ENCODE measurements at places on chromosomes 5 and 9.

GRCh38 chr5:75010838-75011237, 41.5 kb downstream of the GCNT4 start:
- no peak for DNase-seq

GRCh38 chr9:92098638-92099037, 16.6 kb downstream of the SPTLC1 start:
- no peak for DNase-seq

- no peak for DNase-seq
Measured at GRCh38 chr5:160641405-160641804, 210.6 kb downstream of the ATP10B start.

GRCh38 chr5:17257705-17258273, 40.4 kb downstream of the BASP1 start:
- no peak for DNase-seq

DNA sequence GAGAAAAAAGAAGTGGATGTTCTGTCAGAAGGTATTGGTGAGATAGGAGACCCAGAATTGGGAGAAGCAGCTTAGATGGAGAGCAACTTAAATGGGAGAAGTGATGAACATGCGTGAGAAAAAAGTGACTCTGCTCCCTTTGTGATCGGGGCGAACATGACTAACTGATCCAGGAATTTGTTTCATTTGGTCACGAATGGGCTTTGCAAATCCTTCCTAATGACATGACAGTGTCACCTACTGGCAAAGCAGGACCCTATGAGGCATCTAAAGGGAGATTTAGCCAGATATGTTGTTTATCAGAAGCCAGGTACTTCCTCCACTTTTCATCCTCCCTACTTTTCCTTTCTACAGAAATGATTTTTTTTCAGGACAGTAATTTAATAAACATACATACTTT, 787.4 kb upstream of the RGMB start:
- DNase-seq = no peak

DNA sequence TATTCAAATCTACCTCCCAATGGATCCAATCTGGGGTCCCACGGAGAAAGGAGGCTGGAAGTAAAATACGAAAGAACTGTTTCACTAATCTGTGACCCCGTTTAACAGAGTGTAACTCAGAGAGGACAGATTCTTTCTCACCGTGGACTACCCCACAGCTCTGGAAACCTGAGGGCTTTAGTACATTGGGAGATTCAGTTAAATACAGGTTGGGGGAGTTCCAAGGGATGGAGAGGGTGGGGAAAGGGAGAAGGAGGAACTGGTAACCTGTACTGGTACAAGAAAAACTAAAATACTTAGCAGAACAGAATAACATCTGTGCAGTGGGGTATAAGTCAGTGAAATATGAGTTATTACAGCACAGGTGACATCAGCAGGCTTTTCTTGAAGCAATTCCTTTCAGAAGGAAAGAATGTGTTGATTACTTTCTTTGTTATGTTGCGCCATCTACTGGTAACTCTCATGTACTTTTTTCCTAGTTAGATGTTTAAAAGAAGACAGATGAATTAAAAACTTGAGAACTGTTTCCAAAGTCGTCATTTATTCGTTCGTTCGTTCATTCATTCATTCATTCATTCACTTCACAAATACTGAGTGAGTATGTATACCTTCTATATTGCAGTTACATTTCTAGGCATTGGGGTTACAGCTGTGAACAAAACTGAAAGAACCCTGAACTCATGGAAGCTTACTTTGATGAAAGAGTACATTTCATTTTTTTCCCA, 30.0 kb upstream of the STOM start:
- peak; percentile 72 for DNase-seq

- no peak for DNase-seq
Measured at GRCh38 chr9:115063058-115063845, 54.7 kb downstream of the TNC start.

- DNase-seq = no peak
Measured at GRCh38 chr5:171388816-171389168, 1.1 kb downstream of the NPM1 start.

DNA sequence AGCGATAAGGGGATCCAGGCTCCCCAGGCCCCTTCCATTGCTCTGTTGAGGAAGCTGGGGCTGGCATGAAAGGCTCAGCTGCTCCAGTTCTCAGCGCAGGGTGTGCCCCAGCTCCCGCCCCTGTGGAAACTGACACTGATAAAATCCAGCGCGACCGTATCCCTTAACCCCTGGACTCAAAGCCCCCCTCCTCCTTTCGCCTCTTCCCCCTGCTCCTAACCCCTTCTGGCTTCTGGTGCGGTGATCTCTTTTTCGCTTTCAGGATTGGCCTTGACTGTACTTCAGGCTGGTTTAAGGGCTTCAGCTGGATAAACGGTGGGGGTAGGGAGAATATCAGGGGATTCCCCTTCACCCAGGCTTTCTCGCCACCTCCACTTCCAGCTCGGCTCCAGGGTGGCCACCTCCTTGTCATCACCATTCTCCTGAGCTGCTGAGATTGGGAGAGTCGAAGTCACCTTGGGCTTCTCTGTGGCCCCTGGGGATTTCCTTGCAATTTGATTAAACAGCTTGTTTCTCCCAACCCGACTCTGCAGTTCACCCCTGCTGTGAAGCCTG, 843 bp downstream of the BSPRY start:
- DNase-seq = peak; percentile 14

DNA sequence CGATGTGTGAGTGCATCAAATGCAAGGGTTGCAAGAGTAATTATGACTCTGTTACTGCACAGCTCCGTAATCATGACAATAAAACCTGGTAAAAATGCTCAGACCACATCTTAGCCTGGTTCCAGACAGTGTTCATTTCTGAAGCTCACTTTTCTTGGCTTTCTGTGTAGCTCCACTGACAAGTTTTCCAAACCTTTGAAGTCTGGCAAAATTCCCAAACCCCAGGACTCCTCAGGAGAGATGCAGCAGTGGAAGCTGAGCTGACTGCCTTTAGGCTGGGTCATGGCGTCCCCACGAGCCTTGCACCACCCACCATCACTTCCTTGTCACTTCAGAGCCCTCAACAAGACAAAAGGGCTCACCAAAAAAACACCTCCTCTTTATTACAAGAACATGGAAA, 131.6 kb upstream of the TAS2R1 start:
- DNase-seq = no peak

- no peak for DNase-seq
Measured at GRCh38 chr9:110912419-110913291, 125.6 kb downstream of the LPAR1 start.

DNA sequence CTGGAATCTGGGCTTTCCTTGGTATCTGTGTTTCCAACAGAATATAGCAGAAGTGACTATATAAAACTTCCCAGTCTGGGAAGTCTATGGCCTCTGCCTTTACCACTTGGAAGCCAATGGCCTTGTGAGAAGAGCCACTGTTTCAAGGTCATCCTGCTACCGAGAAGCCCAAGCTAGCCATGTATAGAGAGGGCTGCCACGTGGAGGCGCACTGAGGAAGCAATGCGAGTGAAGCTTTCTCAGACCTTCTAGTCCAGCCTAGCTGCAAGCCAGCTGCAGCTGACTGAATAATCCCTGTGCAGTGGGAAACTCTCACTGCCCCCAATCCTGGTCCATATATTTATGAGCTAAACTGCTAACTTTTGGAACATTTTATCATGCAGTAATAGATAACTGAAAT, 661.8 kb upstream of the RIOK2 start:
- DNase-seq = no peak

GRCh38 chr9:115730396-115730795, 423.2 kb upstream of the PAPPA start:
- DNase-seq = no peak

- no peak for DNase-seq
Measured at GRCh38 chr5:150895431-150896428, 9.1 kb downstream of the ZNF300 start.

DNA sequence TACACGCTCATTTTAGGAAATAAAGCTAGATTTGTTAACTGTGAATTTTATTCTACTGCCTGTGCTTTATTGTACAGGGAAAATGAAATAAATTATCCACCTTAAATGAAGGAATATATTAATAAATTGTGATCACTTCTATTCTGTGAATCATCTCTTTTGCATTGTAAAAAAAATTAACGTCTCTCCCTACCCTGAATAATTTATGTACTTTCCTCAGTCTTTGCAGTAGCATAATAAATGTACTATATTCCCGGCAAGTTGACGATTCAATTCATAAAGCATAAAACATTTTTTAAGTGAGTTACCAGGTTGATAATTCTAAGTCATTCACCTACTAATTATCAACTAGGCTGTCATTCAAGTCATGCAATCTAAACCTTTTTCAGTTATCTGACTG, 1425.3 kb upstream of the CDH9 start:
- DNase-seq = no peak

DNA sequence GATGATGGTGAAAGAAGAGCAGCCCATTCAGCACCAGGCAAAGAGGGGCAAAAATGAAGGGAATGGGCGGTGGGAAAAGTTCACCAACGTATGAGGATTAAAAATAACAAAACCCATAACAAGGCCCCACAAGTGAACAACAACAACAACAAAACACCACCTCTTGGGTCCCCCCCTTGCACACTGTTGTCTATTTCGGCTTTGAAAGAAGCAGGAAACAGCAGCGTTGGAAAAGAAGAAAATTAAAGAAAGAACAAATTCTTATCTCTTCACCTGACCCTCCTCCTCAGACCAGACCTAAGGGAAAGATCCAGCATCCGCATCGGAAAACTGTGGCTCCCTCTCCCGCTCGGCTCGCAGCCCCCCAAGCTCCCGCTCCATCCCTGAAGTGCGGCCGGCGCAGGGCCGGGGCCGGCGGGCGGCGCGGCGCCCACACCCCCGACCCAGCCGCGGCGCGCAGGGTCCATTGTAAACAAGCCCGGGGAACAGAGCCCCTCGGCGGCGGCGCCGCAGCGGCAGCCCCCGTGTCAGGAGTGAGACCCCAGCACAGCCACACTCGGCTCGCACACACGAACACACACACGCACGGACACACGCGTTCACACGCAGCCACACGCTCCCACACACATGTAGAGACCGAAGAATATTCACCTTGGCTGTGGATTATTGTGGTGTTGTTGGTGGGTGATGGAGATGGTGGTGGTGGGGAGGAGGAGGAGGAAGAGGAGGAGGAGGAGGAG, 535 bp downstream of the RFX3 start:
- peak; percentile 60 for DNase-seq

DNA sequence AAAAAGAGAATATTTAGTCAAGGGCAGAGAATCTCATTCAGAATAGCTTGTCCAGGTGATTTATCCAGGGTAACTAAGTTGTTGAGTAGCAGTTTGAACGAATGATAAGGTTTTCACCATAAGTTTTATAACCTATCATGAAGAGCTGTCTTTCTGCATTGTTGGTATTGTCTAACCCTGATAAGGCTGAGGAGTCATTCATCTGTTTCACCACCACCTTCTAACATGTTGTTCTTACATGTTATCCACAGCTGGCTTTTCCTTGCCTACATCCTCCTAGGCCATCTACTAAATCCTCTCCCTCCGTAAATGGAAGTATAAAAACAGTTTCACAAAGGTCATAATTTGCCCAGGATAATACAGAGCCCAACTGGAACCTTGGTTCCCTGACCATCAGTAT, 24.1 kb downstream of the ZNF462 start:
- DNase-seq = no peak

Data from NCI-H1092 treated with DMSO at 0.1 percent for 48 hours (cell line).